ENCODE measurements at places on chromosomes 5 and 9.

DNA sequence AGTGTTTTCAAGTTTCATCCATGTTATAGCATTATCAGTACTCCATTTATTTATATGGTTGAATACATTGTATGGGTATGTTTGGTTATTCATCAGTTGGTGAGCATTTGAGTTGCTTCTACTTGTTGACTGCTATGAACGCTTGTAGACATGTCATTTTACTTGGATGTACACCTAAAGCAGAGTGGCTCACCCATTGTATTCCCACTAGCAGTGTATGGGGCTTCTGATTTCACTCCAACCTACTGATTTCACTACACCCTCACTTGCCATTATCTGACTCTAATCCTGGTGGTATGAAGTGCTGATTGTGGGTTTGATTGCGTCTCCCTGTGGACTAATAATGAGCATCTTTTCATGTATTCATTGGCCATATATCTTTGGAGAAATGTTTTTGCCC is 9.5 kb downstream of the NPM1 start:
- DNase-seq: no peak

DNA sequence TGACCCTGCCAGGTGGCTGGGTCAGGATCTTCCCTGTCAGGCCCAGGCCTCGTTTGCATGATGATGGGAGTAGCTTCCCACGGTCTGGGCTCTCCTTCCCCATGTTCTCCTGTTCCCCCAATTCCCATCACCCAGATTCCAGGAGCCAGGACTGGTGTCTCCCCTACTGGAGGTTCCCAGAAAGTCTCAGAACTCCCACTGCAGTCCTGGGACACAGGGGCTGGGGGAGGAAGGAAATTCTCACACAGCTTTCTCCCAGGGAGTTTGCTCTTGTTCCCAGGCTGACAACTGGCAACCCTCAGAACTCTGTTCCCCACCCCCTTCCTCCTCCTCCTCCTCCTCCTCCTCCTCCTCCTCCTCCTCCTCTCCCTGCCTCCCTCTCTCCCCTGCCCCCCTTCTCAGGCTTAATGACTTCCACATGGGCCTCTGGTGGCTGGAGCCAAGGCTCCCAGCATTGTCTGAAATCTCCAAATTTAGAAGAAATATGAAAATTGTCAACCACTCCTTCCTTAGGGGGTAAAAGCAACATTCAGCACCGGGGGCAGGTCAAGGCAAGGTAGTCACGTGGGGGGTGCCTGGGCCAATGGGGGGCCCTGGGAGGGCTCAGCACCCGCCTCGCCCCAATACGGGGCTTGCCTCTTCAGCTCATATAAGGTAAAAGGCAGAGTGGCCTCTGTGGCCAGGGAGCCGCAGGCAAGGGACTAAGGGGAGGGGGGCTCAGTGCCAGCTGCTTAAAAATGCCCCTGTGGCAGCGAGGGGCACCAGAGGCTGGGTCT is 27.3 kb upstream of the IL17B start:
- no peak for DNase-seq

- DNase-seq: no peak
Measured at GRCh38 chr5:143014017-143014651, 244.0 kb downstream of the ARHGAP26 start.

DNA sequence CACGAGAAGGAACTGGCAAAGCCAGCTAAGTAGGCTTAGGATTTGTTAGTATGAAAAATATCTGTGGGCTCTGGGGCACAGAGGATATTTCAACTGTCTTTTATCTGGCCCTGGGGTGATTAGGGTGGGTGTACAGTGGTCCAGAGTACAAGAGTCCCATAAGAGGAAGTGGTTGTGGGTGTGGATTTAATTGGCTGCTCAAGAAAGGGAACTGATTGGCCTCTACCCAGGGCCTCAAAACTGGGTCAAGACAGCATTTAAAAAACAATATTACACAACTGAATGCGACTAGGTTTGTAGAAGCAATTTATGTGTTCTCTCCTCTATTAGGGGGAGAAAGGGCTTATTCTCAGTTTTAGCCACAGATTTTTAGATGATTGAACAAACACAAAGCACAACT is 1353.4 kb upstream of the WWC1 start:
- no peak for DNase-seq

DNA sequence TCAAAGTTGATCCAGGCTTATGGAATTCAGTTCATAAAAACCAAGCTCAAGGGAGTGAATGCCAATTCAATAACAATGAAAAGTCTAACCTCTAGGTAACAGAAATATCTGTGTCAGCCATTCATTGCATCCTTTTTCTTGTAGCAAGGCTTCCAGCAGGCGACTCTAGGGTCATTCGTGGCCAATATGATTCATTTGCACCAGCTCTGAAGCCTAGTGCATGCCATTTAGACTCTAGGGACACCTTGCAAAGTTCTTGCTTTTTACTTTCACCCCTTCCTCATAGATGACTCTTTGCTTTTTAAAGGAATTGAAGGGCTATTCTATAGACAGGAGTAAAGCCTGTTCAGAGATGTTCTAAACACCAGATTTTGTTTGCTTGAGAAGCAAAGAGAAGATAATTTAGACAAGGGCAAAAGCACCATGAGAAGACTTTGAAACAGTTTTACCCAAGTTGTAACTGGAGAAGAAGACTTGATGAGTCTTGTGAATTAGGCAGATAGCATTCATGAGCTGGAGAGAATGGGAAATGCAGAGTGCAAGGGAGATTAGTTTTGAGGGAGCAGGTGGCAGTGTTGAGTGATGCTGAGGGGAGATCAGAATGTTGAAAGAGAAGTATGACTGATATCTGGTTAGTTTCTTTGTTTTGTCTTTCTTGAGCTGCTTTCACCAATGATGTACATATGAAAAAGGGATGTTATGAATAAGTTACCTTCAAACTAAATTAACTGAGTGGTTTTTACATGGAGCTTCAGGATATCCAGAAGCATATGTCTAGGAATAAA is 94.5 kb downstream of the F2RL2 start:
- no peak for DNase-seq

DNA sequence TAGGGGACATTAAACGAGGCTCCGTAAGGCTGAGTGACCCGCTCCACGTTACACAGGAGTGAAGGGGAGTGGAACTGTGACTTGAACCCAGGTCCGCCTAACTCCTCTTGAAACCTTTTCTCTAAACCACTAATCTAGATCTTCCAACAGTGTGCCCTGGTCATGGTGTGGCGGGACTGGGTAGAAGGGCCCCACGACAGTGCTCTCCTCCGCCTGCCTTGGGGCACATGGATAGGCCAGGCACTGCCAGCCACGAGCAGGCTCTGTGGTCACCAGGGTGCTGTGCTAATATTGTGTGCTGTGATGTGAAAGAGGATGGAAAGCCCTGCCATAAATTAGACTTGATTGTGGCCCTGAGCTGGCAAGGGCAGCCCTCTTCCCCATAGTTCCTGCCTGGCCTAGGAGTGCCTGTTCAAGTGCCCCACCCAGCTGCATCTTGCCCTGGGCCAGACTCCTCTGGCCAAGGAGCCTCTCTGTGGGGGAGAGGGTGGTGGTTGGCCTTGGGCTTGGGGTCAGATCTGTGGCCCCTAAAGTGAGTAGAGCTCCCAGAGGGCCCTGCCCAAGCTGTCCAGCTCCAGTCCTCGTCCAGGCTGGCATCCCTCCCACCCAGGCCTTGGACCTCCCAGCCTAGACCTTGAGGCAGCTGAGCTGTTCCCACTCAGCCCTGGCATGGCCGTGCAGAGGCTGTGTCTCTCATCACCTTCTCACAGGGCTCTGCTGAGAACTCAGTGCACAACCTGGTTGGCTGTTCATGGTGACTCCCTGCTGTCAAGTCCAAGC is 67.8 kb upstream of the TBC1D2 start:
- no peak for DNase-seq

DNA sequence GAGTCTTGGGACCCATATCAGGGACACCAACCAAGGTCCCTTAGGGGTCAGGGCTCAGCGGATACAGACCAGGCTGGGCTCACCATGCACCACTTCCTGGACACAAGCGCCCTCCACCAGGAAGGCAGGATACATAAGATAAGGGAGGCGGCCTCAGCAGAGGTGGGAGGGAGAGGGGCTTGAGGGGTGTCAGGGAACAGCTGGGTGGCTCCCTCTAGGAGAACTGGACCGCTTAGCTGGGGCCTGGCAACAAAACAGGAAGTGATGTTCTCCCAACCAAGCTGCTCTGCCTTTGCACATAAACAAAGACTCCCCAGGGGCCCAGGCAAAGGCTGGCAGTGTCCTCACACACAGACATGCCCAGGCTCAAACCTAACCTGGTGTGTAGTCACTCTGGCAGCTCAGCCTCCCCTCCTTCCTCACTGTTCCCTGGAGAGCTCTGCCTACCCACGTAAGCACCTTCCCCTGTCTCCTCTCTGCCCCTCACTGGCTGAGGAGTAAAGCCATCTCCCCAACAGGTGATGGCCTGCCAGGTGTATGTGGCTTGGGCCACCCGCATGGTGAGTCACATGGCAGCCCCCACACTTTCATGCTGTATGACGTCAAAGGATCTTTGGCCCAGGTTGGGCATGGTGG is 5.8 kb upstream of the BICD2 start:
- no peak for DNase-seq

DNA sequence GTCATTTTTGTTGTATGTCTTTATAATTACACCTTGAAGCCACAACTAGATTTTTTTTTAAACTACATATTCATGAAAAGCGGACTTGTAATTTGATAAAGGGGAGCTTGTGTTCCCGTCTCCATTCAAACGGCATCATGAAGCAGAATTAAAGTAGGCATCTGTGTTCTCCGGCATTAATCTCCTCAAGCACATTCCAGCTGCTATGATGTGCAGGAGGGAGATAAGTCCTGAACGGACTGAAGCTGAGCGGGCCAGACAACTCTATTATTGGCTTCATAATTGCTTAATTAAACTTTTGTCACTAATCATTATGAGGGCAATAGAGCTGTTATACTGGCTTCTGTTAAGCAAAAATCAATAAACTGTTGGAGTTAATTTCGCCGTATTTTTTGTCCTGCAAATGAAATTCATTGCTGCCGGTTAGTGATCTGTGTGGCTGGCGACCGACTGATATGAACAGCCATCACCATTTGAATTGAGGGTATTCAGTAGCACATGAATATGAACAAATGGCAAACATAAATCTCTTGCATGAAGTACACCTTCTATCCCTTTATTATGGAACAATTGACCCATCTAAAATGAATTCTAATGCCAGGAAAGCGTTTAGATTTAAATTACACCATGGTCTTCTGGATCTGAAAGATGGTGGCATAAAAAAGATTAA is 408.8 kb upstream of the IRX1 start:
- DNase-seq: no peak

DNA sequence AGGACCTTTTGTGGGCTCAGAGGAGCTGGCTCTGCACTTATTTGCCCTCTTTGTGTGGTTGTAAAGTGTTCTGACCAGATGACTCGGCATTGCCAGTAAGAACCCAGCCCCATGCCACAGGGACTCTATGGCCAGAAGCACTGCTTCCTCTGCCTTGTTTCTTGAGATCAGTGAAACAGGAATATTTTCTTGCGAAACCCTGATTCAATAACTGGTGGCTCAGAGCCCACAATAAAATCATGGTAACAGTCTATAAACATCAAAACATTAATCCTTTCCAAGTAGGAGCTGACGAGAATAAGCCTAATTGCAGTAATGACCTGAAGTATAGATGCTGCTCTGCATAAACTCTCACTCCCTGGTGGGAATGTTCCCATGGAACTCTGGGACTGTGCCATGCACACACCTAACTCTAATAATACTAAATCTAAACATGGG is 344.3 kb downstream of the ZNF608 start:
- DNase-seq: no peak

GRCh38 chr5:170517411-170517810 is 13.6 kb downstream of the KCNIP1 start:
- no peak for DNase-seq

DNA sequence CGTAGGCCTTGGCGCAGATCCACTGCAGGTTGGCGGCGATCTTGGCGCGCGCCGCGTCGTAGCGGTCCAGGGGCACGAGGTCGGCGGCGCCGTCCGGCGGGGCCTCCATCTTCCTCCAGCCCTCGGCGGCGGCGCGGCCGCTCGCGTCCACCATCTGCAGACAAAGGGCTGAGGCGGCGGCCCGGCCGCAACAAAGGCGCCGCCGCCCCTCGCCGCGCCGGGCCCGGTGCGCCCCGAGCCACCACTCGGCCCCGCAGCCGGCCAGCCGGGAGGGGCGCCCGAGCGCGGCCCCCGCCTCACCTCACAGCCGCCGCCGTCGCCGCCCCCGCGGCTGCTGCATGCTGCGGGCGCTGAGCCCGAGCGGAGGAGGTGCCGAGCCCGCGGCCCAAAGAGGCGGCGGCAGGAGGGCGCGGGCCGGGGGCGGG is 328 bp downstream of the CAMSAP1 start:
- no peak for DNase-seq

DNA sequence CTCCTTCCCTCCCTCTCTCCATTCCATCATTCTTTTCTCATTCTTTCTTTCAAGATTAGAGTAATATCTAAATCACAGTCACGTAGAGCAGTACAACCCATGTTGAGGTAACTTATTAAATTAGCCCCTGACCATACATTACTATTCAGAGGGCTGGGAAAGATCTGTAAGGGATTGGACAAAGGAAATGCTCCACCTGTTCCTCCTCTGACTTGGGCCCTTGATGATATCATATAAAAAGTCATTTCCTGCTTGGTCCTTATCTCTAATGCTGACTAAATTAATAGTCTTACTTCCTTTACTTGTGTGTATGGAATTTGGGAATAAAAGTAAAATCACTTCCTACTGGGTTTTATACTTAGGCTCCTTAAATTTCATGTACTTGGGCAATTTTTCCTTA is 40.8 kb downstream of the SNX18 start:
- DNase-seq: no peak

DNA sequence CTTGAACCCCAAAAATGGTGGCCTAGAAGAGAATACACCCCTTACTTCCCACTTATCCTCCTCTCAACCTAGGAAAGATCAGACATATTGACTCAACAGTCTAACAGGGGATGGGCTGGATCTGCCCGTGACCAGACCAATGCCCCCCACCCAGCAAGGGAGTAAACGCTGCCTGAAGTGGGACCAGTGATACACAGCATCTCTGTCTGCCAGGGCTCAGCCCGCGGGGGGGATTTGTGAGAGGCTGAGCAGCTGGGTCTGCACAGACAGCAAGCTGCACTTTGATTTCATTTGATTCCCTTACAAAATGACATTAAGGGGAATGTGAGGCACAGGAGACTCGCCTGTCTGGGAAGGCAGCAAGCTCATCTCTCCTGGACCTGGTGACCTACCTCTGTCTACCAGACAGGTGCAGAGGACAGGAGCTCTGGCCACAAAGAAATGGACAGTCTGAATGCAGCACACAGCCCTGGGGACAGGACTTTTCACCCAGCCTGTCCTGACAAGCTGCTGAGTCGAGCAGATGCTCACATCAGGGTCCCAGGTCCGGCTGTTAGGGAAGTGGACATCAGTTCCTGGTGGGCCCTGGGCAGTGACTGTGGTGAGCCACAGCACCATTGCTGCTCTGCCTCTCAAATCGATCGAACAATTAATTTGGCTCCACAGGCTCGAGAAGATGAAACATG is 79.9 kb downstream of the RGS3 start:
- no peak for DNase-seq

DNA sequence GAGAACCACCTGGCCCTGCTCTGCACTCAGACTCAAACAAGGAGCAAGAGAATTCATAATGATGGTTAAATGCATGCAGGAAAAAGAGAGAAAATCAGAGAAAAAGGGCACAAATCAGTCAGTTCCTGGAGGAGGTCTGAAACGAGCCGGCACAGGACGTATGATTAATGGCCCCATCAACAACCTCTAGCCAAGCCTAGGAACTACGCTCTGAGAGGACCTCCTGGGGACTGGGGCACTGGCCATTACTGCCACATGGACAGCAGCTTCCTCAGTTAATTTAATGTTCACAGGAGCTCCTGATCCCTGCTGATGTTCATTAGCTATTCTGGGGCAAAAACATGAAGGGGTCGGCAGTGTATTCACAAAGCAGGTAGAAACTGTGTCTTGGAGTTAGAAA is 238.1 kb downstream of the MED10 start:
- DNase-seq: no peak
